CD8-positive, alpha-beta T cell (primary cell): ENCODE measurements at places on chromosomes 4 and X.

GRCh38 chr4:30122711-30123110 is 597.5 kb upstream of the PCDH7 start:
- no peak for DNase-seq

DNA sequence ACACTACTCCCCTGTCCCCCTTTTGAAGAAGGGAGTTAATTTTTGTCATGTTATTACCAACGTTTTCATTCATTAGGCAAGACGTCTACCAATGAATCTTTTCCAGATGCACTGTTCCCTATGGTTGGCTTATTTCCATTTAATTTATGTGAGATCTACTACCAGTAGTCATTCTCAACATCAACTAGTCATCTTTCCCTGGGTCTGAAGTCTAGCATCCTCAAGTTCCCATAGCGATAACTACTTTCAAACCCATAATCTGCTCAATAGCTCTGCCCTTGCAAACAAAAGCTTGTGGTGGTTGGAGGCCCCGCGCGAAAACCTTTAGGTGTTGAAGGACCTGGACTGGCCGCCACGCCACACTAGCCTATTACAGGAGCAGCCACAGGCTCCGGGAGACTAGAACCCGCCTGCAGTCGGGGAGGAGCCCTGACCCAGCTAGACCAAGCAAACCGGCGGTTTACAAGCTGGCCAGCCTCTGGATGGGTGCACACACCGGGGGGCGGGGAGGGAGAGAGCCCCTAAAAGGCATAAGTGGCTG is 746 bp downstream of the PPAT start:
- peak; percentile 1 for DNase-seq

GRCh38 chrX:95764972-95765451 is 919.6 kb upstream of the DIAPH2 start:
- no peak for DNase-seq

DNA sequence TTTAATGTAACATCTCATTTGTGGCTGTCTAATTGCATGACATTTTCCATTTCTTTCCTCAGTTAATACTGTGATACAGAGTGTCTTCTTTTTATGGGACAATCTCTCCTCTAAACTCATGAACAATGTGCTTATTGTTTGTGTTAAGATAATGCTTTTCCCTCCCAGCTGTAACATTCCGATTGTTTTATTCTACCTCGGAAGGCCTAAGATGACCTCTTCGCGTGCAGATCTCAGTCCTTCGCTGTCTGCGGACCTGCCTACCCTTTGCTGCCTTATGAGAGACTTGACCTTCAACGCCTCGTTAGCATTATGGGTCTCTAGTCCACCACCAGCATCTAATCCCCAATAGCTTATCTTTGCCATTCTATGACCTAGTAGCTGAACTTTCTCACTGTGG is 29.8 kb upstream of the ZFP42 start:
- DNase-seq = no peak

DNA sequence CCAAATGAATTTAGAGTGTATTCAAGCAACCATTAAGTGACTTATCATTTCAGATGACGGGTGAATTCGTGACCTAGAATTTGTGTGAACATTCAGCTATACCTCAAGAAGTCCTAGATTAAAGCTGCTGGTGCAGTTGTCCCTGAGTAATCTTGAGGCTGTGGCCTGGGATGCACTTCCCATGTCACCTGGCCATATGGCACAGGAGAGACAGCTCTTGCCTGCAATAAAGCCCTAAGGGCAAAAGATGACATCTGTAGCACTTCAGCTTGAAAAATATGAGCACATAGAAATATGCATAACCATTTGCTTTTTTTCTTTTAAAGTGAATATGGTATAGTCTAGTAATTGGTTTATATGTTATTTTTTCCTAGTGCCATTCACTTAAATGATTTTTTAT is 125.8 kb downstream of the FHDC1 start:
- no peak for DNase-seq

- no peak for DNase-seq
Measured at GRCh38 chrX:24332878-24333277, 19.0 kb upstream of the SUPT20HL2 start.

DNA sequence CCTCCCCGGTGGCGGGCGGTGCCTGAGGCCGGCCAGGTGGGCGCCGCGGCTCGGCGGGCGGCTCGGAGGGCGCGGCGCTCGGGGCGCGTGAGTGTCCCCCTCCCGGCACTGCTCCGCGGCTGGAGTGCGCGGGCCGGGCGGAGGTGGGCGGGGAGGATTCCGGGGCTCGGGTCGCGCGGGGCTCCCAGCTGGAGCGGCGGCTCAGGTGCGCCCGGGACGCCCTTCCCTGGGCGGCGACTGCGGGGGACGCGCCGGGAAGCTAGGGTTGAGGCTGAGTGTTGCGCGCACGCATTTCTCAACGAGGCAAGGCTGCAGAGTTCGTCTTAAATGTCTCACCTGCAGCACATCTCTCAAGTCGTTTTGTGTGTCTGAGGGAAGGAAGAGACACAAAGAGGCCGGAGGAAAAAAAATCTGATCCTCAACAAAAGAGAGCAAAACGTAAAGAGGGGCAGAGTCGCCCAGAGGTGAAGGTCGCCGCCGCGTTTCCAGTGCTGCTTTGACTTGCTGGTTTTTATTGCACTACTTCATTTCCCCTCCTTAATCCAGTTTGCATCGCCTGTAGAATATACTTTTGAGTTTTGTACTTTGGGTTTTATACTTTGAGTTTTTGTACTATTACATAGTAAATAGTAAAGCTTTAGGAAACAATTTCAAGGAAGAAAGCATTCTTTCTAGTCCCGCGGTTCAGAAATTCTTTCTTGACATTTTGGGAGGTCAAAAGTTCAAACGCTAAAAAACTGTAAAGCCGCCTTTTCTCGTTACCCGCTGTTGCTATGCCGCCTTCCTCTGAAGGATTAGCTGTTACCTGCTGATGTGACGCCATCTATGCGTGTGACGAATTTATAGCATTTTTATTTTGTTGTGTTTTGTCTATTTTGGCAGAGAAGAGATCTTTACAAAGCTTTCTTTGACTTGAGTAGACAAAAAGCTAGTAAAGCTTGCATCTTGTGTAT is 106.5 kb upstream of the STOX2 start:
- no peak for DNase-seq

DNA sequence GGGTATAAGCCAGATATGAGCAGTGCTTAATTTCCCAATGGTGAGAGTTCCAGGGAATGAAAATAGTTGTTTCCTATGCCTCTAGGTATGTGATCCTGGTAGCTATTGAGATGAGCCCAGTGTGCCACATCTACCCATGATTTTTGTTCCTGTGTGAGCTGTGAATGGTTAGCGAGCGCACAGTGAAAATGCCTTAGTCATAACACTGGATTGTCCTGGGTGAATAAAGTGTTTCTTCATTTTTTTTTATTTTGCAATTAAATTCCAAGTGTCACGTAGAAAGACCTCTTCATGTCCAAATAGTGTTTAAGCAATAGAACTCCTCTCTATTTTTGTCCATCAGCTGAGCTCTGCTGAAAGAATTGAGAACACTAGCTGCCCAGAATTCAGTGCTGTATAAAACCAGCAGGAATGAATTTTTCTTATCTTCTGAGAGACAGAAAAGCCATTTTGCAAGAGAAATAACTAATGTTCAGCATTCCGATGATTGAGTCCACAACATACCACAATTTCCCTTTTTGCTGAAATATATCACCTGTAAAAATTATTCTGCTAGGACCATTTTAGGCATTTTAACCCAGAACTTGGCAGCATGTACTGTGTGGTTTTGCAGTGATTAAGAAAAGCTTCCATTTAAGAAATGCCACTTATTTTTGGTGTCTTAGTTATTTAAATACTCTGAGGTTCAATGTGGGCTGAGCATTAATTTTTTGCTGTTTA is 5.6 kb downstream of the MAOA start:
- no peak for DNase-seq

- DNase-seq = no peak
Measured at GRCh38 chr4:6476893-6477292, 4.5 kb upstream of the PPP2R2C start.
